ENCODE measurements at places on chromosomes 1 and 21.

GRCh38 chr1:21933397-21934248 lies 3.5 kb downstream of the HSPG2 start:
- no peak for DNase-seq

GRCh38 chr1:185886671-185887070 lies 152.5 kb downstream of the HMCN1 start:
- DNase-seq, result no peak

DNA sequence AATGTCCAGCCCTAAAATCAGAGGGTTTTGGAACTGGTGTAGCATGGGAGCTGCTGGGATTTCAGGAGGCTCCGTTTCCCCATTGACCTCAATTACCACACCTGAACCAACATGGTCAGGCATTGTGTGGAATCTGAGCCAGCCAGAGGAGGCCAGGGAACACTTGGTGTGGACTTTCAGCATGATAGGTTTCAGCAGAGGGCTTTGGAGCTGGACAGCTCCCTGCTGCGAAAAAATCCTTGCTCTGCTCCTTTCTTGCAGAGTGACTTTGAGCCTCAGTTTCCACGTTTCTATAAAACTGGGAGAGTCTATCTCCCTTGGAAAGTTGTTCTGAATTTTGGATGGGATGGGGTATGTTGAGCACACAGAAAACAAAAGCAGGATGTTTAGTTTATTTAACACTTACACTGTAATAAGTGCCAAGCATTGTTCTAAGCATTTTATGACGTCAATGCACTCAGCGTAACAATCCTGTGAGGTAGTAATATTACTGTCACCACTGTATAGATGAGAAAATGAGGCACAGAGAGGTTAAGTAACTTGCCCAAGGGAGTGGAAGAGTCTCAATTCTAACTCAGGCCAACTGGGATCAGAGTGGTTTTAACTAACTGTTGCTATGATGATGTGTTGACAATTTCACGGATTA lies 168.0 kb downstream of the GRIK3 start:
- DNase-seq, result no peak

- peak; percentile 91 for DNase-seq
These were observed 16.8 kb upstream of the ETV3 start for GRCh38 chr1:157154940-157155514.

GRCh38 chr21:45982758-45983648 lies 1.4 kb downstream of the COL6A1 start:
- no peak for DNase-seq

DNA sequence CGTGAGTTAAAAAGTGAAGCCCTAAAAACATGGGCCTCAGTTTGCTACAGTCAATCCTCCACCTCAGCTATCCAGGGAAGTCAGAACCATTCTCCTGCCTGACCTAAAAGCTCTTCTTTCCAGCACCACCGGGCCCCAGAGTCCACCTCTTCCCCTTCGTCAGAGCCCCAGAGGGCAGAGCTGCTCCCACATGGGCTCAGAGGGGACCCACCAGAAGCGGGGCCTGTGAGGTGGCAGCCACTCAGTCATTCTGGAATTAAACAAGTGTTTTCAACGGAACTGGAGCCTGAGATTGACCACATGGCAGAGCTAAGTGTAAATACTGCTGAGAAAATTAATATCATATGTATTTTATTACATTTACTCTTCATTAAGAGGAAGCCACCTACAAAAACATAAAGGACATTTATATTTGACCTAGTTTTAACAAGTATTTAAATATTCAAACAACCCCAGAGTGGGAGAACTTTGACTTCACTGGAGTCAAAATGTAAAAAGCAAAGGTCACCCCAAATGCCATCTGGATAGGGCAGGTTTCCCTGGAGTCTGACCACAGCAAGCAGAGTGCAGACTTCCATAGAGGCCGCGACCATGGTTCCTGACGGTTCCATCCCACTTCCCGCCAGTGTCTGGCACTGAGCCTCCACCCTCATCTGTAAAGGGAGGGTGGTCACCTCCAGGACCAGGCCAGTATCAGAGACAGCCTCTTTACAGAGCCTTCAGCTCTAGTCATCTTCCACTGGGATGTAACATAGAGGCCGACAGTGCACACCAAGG lies 1.8 kb downstream of the SUMO3 start:
- no peak for DNase-seq

- no peak for DNase-seq
These were observed 76.2 kb downstream of the PBX1 start for GRCh38 chr1:164635059-164635802.

GRCh38 chr1:54777011-54777410 lies 12.7 kb upstream of the PARS2 start:
- no peak for DNase-seq

GRCh38 chr1:24704411-24705259 lies 40.6 kb upstream of the CLIC4 start:
- DNase-seq, result peak; percentile 73

DNA sequence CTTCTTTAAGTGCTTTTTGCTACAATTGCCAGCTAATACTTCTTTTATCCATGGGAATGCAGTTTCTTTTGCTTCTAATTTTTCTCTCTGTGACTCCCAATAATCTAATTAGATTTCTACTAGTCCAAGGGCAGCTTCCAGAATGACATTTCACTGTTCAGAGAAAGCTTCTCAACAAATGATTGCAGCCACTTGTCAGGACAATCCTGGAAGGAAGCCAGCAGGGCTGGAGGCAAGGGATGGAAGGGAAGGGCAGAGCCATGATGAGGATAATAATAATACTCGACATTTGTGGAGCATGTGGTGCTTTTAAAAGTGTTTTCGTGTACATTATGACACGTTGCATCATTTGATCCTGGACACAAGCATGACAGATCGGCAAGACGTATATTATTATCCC lies 19.4 kb downstream of the F11R start:
- no peak for DNase-seq

DNA sequence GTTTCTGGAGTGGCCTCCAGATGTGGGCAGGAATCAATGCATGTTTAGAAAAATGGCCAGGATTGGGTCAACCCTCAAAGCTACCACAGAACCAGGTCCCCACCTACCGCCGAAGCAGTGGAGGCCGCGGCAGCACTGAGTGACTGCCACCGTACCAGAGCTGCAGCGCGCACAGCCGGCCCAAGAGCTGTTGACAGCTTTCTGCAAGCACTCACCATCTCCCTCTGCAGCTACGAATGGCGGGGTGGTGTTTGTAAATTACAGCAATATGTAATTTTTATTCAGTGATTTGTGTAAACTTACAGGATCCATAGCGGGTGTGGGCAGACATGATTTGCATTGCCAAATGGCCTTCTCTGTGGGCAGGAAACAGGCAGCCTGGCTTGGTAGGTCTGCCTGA lies 96.4 kb downstream of the CAMK2N1 start:
- no peak for DNase-seq

- no peak for DNase-seq
These were observed 120.1 kb upstream of the RUNX3 start for GRCh38 chr1:25050165-25050564.

DNA sequence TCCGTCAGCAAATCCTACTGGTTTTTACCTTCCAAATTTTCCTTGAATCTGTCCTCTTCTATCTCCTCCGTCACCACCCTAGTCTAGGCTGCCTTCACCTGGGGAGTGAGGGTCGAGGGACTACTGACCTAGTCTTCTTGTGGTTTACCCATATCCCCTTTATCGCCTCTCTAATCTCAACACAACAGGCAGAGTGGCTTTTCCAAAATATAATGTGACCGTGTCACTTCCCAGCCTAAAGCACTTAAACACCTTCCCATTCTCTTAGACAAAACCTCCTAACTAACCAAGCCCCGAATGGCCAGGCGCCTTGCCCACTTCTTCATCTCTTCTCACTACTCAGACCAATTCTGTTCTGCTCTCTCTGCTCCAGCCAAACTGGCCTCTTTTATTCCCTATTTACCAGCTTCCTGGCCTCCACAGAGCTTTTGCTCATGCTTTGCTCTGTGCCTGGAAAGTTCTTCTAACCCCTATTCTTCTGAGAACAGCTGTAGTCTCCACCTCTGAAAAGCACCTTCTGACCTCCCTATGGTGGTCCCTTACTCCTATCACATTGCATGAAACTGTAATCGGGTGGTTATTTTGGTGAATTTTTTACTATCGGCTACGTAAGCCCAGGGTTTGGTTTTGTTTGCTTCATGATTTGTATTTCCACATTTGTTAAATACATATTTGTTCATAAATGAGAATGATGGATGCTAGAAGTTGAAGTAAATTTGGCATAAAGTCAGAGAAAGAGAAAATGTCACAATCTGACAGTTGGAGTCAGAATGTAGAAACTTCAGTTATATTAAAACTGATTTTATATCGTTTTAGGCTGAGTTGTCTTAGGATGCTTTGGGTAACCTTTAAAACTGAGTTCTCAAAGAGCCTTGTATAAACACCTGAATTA lies 1.2 kb upstream of the NBPF1 start:
- no peak for DNase-seq

GRCh38 chr21:21003701-21004100 lies 5.5 kb downstream of the NCAM2 start:
- DNase-seq, result peak; percentile 51

- DNase-seq, result no peak
These were observed 30.2 kb upstream of the SMIM12 start for GRCh38 chr1:34889705-34890104.

- DNase-seq, result no peak
These were observed 31.1 kb downstream of the DLGAP3 start for GRCh38 chr1:34898330-34898761.

DNA sequence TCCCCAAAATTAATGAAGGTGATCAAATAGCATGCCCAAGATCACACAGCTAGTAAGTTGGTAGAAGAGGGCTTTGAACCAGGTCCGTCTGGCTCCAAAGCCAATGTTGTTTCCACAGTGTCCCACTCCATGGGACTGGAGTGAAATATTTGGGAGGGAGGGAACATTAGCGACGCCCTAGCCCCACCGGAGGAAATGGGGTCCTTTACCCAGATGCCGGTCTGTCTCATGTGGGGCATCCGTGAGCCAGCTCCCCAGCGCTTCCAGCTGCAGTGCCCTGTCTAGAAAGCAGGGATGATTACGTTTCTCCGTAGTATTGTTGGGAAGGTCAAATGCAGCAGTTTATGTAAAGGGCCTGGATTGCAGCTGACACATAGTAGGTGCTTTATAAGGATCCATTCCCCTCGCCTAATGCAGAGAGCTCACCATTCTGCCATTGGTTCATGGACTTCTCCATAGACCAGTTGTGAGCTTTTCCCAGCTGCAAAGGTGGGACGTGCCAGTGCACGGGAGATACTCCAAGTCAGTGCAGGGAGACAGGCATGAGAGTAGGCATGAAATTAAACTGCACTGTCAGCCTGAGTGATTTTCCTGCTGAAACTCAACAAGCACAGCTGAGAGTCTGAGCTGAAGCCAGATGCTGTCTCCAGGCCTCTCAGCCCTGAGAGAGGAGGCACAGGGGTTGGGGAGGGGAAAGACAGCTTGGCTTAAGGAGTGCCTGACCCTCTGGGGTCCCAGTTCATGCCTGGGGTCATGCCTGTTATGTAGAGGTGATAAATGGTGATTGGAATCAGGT lies 24.7 kb downstream of the QSOX1 start:
- DNase-seq, result no peak

DNA sequence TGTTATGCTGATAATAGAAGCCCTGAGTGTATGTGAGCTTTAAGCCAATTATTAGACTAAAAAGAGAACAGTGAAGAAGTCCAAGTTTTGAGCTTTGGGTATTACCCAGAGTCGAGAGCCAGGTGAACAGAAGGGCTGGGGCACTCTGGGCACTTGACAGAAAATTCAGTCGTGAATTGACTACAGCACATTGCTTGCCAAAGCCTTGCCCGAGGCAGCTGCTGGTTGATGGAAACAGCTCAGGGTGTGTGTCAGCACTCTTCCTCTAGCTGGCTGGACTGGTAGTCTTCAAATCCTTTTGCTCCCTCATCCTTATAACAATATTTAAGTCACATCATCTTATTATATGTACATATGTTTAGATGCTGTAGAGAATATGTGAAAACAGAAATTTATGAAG lies 21.3 kb downstream of the PDE4B start:
- no peak for DNase-seq

- no peak for DNase-seq
These were observed 14.4 kb upstream of the EPHA2 start for GRCh38 chr1:16170283-16170673.

Data from inflammatory macrophage (primary cell).